ENCODE measurements at places on chromosomes 2 and 18. TPM values are rescaled to one million over a fixed set of nuclear protein-coding genes. Genes with fewer than 3 reads are reported as not detected.

The ERCC3 gene
- 62.6 TPM for total RNA-seq

The TEKT4 gene
- total RNA-seq: not detected

The REG3G gene
- total RNA-seq: not detected

The LHCGR gene
- total RNA-seq: not detected

The BCL2 gene
- total RNA-seq: 8.5 TPM

- no peaks in the 10 kb centered on the region for H3K36me3 ChIP-seq
- DNase-seq: no peak
- peaks cover 2% of the 10 kb centered on the region for H3K27me3 ChIP-seq
- no peak overlapping the region for H3K27ac ChIP-seq
These were observed 31.3 kb downstream of the CD226 start for GRCh38 chr18:69916412-69916811.

GRCh38 chr2:20350041-20350712 is 467 bp downstream of the PUM2 start:
- H3K36me3 ChIP-seq: no peaks in the 10 kb centered on the region
- H3K27ac ChIP-seq: peak overlapping the region; percentile 90
- peak; percentile 42 for DNase-seq
- no peaks in the 10 kb centered on the region for H3K27me3 ChIP-seq
- H3K4me1 ChIP-seq: peaks cover 35% of the 10 kb centered on the region

DNA sequence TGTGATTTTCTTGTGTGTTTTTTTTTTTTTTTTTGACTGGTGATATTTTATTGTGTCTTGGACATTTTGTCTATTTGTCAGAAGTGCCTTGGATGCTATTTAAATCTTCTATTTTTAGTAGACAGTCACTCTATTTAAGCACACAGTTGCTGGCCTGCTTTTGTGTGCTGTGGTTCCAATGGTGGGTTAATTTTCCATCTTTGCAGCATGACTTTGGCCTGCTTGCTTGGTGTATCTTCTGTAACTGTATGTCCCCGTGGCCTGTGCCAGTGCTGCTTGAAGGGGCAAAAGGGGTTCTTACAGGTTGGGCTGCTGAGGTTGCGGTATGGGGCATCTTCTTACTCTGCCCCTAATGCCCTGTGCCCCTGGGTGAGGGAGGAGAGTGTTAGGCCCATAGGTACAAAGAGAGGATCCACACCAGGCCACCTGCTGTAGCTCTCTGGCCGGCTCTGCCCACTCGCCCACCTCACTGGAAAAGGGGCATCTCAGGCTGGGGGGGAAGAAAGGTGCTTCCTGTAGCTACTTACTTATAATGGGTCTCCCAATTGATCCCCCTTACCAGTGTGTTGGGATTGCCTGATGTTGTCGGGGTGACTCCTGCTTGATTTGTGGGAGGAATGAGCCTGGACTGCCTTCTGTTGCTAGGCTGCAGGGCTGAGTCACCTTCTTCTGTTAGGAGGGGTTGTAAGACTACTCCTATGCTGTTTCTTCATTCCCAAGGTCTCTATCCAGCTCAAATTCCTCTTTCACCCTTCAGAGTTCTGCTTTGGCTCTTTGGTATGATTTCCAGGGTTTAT is 490.0 kb upstream of the HS6ST1 start:
- no peaks in the 10 kb centered on the region for H3K27me3 ChIP-seq
- H3K4me1 ChIP-seq: no peaks in the 10 kb centered on the region
- DNase-seq: no peak
- H3K27ac ChIP-seq: no peak overlapping the region
- H3K36me3 ChIP-seq: peaks cover 6% of the 10 kb centered on the region
- H3K4me3 ChIP-seq: no peak overlapping the region

DNA sequence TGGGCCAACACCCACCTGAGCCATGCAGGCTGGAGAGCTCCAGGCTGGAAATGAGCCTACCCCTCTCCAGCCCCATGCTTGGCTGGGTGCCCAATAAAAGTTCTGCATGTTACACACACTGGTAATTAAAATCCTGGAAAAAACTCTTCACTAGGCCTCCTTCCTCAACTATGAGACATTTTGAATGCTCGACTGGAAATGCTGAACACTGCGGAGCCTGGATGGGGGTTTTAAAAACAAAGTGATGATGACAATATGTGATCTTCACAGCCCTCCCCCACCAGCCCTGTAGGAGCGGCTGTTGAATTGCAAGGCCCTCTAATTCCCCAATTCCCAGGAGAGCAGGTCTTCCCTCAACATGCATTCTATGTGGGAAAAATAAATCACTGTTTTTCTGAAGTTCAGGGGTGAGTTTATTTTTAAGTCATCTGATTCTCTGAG is 179.2 kb downstream of the TTC32 start:
- DNase-seq: no peak
- peaks cover 5% of the 10 kb centered on the region for H3K27me3 ChIP-seq
- H3K4me3 ChIP-seq: no peak overlapping the region
- no peak overlapping the region for H3K27ac ChIP-seq

DNA sequence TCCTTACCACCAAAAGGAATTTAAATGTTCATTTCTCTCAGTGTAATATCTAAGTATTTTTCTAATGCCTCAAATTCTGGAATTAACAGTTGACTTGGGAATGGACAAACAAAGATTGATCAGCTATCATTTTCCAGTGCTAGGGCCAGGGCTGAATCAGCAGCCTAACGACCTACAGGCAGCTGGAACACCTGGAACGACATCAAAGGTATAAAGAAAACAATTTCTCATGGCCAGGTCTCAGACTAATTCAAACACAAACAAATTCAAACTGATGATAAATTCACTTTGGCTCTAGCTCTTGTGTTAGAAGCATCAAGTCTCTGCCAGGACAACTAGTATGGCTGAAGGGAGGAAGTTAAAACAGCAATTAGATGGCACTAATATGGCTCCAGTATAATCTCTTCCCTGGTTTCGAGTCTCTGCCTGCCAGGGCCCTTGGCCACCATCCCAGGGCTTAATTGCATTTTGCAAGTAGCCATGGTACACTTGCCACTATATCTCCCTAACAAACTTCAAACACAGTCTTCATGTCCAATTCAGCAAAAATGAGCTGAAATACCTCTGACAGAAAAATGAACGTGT is 70.2 kb upstream of the FSHR start:
- H3K27ac ChIP-seq: no peak overlapping the region
- H3K27me3 ChIP-seq: peaks cover under 1% of the 10 kb centered on the region
- no peak for DNase-seq
- no peak overlapping the region for H3K4me3 ChIP-seq
- H3K4me1 ChIP-seq: peaks cover 11% of the 10 kb centered on the region
- no peaks in the 10 kb centered on the region for H3K36me3 ChIP-seq

- H3K4me3 ChIP-seq: no peak overlapping the region
- no peaks in the 10 kb centered on the region for H3K4me1 ChIP-seq
- no peak for DNase-seq
- H3K36me3 ChIP-seq: no peaks in the 10 kb centered on the region
These were observed 12.6 kb downstream of the DNER start for GRCh38 chr2:229701716-229702115.

GRCh38 chr2:132550946-132551345 is 119.1 kb downstream of the LYPD1 start:
- H3K4me1 ChIP-seq: peaks cover 22% of the 10 kb centered on the region
- H3K27ac ChIP-seq: no peak overlapping the region
- H3K27me3 ChIP-seq: peaks cover 15% of the 10 kb centered on the region
- no peak overlapping the region for H3K4me3 ChIP-seq
- DNase-seq: no peak

DNA sequence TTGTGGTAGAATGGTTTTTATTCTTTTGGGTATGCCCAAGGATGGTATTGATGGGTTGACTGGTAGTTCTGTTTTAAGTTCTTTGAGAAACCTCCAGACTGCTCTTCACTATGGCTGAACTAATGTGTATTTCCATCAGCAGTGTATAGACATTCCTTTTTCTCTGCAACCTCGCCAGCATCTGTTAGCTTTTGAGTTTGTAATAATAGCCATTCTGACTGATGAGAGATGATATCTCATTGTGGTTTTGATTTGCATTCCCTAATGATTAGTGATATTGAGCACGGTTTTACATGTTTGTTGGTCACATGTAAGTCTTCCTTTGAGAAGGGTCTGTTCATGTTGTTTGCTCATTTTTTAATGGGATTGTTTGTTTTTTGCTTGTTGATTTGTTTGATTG is 1348.7 kb upstream of the NXPH2 start:
- H3K27me3 ChIP-seq: no peaks in the 10 kb centered on the region
- H3K36me3 ChIP-seq: no peaks in the 10 kb centered on the region
- H3K4me3 ChIP-seq: no peak overlapping the region
- no peak for DNase-seq
- H3K4me1 ChIP-seq: no peaks in the 10 kb centered on the region
- no peak overlapping the region for H3K27ac ChIP-seq

GRCh38 chr18:39555496-39555895 is 1989.9 kb upstream of the CELF4 start:
- H3K27me3 ChIP-seq: no peaks in the 10 kb centered on the region
- no peak for DNase-seq
- no peak overlapping the region for H3K4me3 ChIP-seq
- H3K36me3 ChIP-seq: no peaks in the 10 kb centered on the region
- H3K4me1 ChIP-seq: peaks cover 17% of the 10 kb centered on the region

All from mesothelial cell of epicardium (in vitro differentiated cells).